ENCODE measurements at places on chromosomes 2 and 18.

DNA sequence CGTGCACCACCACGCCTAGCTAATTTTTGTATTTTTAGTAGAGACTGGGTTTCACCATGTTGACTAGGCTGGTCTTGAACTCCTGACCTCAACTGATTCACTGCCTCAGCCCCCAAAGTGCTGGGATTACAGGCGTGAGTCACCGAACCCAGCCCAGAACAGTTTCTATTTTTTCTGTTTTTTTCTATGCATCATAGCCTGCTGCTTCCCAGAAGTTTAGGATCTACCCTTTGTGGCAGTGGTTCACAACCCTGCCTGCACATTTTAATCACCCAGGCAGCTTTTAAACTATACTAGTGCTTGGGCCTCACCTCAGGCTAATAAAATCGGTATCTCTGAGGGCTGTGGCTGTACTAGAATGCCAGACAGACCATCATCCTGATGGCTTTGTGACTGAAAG lies 39.7 kb upstream of the SOCS6 start:
- DNase-seq = no peak

DNA sequence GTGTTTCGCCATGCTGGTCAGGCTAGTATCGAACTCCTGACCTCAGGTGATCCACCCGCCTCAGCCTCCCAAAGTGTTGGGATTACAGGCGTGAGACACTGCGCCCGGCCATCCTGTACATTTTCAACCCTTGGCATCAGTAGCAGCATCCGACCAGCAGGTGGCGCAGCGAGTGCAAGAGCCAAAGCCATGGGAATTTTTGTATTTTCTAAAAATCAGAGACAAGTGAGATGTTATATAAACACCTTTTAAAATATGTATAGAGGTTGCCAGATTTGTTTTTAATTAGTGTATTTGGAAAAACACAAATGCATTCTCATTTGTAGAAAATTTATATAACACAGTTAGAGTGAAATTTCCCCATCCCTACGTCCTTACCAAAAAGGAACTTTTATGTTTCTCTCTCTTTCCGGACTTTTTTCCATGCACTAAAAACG lies 36.8 kb downstream of the MOGAT1 start:
- DNase-seq = peak; percentile 85

GRCh38 chr18:10928772-10929373 lies 220.5 kb downstream of the PIEZO2 start:
- no peak for DNase-seq

DNA sequence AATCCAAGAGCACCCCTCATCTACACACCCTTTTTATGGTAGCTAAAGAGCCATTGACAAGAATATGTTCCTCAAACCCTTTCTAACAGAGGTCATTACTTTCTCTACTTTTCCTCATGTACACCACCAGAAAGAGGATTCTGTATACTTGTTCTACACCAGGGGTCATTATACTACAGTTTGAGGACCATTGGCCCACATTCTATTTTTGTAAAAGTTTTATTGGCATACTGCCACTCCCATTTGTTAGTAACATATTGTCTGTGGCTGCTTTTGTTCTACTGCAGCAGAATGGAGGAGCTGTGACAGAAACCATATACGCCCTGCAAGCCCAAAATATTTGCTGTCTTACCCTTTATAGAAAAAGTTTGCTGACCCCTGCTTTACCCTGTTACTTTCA lies 14.3 kb downstream of the HTR2B start:
- DNase-seq = no peak

DNA sequence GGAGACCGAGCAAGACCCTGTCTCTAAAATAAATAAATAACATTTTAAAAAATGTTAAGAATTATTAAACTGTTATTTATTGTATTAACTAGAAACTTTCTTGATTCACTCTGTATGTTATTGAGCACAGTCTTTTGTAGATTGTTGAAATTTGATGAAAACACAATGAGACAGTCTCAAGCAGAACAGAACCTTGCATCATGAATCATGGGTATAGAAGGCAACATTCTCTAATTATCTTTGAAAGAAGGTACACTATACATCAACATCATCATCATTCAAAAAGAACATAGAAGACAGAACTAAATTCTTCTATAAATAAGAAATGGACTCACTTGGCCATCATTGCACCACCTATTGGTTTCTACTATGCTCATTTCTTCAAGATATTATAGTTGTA lies 67.7 kb downstream of the SLC8A1 start:
- DNase-seq = no peak

- no peak for DNase-seq
Measured at GRCh38 chr2:110105608-110106467, 9.8 kb downstream of the MALL start.

GRCh38 chr2:179569831-179570233 lies 291.6 kb downstream of the ZNF385B start:
- no peak for DNase-seq

GRCh38 chr18:6537475-6537874 lies 122.8 kb upstream of the L3MBTL4 start:
- DNase-seq = no peak

- DNase-seq = no peak
Measured at GRCh38 chr2:197453914-197454398, 604 bp downstream of the COQ10B start.

DNA sequence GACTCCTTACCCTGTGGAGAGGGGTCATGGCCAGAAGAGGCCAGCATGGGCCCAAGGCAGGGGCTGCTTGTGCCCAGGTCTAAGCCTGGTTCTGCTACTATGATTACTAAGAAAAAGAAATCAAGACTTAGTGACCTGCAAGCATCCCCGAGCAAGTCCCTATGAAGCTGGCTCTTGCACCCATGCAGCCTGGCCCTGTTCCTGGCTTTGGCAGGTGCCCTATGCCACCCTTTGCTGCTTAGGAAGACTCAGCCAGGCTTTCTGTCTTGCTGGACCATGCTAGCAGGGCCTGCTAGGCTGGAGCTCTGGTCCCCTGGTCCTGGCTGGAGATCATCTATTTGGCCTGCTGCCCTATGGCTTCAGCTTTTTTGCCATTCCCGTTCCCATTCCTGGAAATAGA lies 309.4 kb upstream of the EPAS1 start:
- DNase-seq = peak; percentile 28

GRCh38 chr2:50018921-50019320 lies 864.6 kb upstream of the FSHR start:
- DNase-seq = no peak

DNA sequence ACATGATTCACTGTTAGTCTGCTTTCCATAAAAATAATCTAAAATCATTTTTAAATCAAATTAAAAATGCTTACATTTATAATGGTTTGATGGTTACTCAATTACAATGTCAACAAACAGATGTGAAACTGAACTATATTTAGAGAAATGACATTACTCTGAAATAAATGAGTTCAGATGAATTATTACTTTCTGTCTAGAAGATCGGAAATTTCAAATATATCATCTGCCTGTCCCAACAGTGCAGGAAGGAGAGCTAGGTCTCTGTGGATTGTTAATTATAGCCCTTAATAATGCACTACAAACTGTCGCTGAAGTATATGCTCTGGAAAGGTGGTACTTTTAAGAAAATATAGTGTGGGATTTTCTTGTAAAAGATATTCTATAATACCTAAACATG lies 109.8 kb downstream of the DSEL start:
- no peak for DNase-seq

DNA sequence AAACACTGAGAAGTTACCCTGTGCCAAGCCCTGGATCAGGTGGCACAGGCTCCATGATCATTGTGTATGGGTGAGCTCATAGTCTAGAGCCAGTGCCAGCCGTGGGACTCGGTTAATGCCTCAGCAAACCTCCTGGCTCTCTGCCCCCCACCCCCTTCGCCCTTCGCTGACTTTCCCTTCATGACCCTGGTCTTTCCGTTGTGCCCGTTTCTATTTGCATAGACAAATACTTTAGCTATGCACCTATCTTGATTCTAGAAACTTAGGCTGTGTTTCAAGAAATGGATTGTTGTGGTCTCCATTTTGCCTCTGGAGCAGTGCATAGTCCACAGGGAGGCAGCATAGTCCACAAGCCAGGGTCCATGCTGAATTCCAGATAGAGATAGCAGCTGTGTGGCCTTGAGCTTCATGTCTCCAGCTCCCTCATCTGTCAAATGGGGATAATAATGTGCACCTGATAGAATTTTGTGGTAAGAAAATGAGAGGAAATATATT lies 44.8 kb upstream of the KDM3A start:
- DNase-seq = no peak

DNA sequence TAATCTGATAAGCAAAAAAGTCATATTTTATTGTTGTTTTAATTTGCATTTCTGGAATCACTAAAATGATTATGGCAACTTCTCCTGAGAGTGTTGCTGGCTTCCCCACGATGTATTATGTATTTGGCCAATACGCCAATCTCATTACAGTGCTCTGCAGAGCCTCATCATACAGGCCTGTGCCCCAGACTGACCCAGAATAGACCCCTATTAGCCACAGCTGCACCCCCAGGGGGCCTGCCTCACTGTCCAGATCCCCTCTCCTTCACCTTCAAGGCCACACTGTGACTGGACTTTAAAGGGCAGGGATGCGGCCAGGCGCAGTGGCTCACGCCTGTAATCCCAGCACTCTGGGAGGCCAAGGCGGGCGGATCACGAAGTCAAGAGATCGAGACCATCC lies 17.4 kb upstream of the COX7A2L start:
- no peak for DNase-seq

DNA sequence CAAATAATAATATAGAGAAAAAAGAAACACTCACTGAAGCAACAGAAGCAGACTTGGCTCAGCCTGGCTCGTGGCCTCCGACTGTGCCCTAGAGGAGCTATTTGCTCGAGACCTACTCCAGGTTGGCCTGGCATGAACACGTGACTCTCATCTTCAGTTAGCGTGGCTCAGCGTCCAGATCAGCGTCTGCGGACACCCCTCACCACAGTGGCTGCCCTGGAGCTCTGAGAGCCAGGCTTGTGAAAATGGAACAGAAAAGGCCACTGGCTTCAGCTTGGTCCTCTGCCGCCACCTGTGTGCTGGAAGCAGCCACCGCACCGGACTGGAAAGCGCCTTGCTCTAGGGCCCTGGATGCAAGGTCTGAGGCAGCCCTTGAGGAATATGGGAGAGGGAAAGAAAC lies 1184.0 kb upstream of the GYPC start:
- DNase-seq = peak; percentile 78

DNA sequence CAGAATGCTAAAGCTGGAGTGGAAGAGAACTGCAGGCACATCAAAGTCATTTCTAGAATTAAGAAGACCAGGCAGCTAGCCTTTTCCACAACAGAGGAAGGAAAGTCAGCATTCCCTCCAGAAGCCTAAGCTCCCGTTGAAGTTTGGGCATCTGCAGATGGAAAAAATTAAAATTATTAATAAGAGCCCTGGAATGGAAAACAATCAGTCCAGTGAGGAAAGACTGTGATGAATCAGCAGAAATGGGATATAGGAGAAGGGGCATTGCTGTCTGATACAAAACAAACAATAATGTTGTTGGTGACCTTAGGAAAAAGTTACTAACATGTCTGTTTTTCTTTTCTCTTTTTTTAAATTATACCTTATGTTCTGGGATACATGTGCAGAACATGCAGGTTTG lies 450.7 kb upstream of the SLC14A2 start:
- no peak for DNase-seq

DNA sequence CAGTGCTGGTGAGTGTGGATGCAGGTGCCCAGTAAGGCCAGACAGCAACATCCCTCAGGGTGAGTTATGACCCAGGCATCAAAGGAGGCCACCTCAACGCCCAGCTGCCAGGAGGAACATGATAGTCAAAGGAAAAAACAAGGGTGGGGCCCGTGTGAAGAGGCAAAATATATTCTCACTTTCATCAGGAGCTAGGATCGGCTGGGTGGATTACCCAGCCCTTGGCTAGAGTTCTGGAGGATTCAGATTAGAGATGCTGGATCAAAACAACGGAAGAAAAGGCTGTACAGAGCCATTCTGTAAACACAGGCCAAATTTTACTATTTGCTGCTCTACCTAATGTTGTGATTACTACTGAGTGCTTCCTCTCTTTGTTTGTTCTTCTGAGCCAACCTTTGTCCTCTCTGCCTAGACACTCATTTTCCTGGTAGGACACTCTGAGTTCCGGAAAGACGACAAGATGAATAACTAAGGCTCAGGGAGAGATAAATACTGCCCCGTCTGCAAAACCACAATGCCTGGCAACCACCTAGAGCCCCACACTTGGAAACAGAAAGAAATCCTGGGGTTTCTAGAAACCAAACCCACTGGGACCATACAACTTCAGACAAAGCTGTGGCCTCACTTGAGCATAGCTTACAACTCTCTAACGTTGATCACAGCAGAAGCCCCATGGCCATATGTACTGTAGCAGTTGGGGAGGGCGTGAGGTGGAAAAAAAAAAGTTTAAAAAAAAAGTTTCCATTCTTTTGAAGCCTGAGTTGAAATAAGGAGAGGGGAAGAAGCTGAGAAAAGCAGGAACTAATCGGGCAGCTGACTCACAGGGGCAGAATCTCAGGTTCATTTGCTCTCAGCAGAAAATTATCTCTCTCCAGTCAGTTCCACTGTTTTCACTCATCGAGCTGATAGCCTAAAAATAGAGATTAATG lies 17.8 kb upstream of the PMAIP1 start:
- no peak for DNase-seq

DNA sequence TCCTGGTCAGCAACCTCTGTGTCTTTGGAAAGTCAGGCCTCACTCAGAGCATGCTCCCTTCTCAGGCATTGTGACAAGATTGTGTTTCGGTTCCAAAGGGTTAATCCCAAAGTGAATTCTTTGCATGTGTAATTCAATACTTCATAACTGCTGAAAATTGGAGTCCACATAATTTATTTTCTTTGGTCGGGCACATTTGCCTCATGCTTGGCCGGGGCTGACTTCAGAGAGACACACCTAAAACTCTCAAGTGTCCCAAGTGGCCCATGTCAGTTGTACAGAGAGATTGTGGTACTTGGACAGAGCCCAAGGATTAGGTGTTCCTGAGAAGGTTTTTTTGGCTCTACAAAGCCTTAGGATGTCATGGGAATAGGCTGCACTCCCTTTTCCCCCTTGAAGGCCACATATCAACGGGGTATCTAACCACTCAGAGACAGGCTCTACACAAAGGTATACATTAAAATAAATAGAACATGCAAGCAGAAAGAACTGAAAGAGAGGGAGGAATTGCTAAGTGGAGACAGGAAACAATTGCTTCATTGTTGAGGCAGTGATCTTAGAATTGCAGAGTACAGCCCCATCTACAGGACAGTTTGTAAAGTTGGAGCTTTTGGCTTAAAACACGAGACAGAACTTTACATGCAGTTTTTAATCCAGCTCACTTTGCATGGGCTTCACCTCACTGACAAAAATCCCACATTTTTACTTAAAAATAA lies 1232.3 kb upstream of the ZEB2 start:
- DNase-seq = no peak

DNA sequence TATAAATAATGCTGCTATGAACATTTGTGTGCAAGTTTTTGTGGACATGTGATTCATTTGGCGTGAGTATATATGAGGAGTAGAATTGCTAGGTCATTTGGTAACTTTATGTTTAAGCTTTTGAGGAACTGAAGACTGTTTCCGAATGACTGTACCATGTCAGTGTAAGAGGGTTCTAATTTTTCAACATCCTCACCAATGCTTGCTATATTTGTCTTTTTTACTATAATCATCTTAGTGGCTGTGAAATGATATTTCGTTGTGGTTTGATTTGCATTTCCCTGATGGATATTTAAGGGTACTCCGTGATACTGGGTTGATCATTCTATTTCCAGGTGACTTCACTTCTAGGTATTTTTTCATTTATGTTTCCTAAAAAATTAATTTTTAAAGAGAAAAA lies 241.1 kb downstream of the BCL2 start:
- no peak for DNase-seq
